ENCODE measurements at places on chromosomes 16 and 17.

DNA sequence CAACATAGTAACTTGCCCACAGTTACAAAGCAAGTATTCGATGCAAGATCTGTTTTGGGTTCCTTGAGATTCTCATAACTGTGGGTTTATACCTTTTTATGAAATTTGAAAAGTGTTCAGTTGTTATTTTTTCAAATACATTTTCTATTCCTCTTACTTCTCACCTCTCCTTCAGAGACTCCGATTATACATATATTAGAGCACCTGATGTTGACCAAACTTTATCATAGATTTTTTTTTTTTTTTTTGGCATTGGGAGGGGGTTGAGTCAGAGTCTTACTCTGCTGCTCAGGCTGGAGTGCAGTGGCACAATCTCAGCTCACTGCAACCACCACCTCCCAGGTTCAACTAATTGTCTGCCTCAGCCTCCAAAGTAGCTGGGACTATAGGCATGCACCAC is 51.3 kb upstream of the RBBP6 start:
- no peak for DNase-seq

DNA sequence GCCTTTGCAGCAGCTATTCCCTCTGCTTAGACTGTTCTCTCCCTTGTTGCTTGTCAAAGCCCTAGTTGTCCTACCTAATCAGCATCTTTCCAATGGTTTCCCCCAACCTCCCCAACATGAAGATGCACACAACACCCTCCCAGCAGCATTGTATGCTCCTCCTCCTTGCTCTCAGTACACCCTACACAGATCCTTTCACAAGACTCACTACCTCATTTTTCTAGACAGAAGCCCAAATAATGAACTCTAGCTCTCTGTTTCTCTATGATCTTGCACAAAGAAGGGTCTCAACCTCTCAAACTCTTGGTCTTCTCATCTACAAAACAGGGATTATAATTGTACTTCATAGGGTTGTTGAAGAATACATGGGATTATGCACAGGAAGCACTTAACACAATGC is 19.4 kb downstream of the PSME3IP1 start:
- no peak for DNase-seq

DNA sequence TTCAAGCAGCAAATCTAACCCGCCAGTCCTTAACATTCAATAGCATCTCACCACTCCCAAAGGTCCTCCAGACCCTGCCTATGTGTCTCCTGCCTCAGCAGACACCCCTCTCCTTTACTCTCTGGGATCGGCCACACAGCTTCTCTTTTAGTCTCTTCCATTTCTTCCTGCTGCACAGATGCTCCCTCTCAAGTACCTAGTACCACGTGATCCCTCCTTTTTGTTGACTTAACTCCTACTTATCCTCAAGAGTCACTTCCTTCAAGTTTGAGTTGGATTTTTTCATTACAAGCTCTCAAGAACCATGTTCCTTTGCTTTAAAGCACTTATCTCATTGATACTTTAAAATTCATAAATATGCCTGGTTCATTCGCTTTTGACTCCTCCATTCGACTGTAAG is 24.9 kb downstream of the AMFR start:
- no peak for DNase-seq

DNA sequence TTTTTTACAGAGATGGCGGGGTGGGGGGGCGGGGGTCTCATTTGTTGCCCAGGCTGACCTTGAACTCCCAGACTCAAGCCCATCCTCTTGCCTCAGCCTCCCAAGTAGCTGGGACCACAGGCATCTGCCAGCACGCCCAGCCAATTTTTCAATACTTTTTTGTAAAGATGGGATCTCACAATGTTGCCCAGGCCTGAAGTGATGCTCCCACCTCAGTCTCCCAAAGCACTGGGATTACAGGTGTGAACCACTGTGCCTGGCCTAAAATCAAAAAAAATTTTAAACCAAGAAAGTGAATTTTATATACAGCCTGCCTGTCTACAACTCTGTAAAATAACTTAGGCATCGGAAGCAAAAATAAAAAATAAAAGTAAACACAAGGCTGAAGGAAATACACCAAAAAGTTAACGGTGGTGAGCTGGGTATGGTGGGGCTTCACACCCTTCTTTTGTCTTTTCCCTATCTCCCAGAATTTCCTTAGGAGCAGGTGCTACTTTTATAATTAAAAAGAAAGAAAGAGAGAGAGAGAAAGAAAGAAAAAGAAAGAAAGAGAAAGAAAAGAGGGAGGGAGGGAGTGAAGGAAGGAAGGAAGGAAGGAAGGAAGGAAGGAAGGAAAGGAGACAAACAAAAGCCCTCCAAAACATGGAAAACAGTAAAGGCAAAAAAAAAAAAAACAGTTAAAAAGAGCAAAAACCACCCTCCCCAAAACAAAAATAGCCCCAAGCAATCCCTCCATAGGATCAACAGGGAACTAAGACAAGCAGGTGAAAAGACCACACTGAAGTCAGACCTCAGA is 51.4 kb downstream of the TBC1D16 start:
- DNase-seq, result no peak

DNA sequence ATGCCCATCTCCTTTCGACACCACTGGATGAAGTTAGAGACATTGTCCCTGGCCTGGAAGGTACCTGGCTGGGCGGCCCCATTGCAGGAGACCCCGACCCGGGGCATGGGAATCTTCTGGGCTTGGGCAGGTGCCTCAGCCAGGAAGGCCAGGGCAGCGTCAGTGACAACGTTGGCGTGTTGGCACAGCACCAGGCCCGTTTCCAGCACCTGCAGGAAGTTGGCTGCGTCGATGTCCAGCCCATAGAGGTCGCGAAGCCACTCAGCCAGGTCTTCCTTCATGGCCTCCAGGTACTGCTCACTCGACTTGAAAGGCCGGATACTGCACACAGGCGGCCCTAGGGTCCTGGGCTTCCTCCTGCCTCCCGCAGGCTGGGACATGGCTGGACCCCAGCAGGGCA is 568 bp downstream of the GAS2L2 start:
- no peak for DNase-seq

DNA sequence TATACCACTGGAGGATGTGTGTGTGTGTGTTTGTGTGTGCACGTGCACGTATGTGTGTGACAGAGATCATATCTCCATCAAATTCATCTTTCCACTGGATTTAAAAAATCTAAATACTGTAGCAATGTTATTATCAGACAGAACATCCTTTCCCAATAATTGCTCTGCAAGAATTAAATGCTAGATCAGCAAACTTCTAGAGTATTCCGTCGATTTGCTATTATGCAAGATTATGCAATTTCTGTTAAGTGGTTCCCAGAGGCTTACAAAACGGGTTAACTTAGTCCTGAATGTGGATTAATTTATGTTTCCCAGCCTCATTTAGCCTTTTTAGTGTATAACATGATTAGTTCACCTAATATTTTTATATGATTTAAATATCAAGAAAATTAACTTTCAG is 44.5 kb upstream of the CNTNAP4 start:
- no peak for DNase-seq

DNA sequence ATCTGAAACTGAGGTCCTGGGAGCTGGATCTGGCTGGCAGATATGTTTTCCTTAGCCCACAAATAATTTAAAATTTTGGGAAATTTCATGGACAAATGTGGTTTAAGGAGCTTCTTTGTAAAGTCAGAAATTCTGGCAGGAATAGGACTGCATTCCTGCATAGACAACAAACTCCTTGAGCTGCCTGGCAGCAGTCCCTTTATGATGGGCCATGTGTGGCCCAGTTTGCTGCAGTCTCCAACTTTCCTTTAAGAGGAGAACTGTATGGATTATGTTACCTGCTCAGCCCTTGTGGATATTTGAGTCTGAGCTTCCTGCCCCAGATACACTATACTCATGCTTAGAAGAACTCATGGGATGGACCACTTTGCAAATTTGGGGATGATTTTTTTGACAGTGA is 48.5 kb upstream of the HS3ST2 start:
- no peak for DNase-seq

- DNase-seq, result peak; percentile 73
These were observed 791 bp upstream of the SUPT4H1 start for GRCh38 chr17:58352596-58353388.

- DNase-seq, result no peak
These were observed 3.4 kb upstream of the ZNF423 start for GRCh38 chr16:49859125-49859811.

- no peak for DNase-seq
These were observed 3.0 kb downstream of the KRT31 start for GRCh38 chr17:41394254-41394996.

DNA sequence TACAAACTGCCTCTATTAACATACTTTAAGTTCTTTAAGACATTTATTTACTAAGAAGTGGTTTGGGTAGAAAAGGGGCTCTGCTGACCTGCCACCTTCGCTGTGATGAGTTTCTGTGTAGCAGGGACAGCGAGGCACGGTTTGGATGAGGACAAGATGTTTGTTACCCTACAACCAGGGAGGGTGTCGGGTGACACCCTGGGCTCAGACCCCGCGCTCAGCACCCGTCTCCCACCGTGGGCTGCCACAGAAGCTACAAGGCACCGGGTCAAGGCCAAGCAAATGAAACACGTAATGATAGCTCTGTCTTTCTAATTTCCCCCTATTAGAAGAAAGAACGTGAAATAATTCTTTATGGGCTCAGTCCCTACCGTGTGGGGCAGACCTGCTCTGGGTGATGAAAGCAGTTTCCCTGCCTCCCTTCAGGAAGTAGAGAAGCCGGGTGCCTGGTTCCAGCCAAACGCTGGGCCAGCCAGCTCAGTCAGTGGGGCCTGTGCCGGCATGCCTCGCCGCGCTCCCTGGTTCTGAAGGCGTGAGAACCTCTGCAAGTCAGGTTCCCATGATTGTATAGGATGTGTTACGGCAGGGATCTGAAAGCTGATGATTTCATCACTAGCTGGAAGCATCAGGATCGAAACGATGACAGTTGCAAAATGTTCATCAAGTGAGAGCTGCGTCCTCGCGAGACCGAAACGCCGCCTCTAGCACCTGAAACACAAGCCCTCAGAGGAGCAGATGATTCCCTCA is 3.9 kb downstream of the ZNF750 start:
- DNase-seq, result no peak

DNA sequence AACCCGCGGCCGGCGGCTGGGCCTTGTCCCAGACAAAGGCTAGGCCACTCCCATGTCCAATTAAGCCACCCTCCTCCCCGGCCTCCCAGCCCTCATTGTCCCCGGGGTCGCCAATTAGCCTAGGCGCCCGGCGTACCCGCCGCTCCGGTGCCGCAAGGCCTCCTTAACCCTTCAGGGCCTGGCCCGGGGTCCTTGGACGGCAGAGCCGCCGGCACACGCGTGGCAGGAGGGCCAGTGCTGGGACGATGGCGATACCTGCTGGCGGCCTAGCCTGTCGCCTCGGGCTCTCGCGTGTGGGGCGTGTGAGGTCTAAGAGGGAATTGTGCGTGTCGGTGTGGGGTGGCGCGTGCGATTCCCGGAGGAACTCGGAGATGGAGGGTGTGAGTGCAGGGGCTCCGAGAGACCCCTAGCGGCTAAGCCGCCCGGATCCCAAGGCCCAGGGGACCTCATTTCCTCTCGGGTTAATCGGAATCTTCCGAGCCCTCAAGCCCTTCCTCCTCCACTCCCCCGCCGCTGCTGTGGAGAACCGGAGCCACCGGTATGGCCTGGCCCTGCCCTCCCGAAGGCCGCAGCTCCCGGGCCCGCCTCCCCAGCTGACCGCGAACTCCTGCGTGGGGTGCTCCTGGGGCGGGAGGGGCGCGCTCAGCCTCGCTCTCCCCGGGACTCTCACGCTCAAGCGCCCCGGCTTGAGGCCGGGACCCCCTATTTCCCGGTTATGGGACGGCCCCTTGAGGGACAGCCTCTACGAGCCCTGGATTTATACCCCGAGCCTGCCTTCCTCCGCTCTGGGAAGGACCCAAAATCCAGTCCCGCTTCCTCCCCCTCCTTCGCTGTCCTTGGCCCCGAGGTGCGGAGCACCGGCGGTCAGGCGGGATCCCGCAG is 11.9 kb downstream of the TBX2 start:
- peak; percentile 8 for DNase-seq

GRCh38 chr16:57579361-57579665 is 36.9 kb downstream of the ADGRG5 start:
- no peak for DNase-seq

DNA sequence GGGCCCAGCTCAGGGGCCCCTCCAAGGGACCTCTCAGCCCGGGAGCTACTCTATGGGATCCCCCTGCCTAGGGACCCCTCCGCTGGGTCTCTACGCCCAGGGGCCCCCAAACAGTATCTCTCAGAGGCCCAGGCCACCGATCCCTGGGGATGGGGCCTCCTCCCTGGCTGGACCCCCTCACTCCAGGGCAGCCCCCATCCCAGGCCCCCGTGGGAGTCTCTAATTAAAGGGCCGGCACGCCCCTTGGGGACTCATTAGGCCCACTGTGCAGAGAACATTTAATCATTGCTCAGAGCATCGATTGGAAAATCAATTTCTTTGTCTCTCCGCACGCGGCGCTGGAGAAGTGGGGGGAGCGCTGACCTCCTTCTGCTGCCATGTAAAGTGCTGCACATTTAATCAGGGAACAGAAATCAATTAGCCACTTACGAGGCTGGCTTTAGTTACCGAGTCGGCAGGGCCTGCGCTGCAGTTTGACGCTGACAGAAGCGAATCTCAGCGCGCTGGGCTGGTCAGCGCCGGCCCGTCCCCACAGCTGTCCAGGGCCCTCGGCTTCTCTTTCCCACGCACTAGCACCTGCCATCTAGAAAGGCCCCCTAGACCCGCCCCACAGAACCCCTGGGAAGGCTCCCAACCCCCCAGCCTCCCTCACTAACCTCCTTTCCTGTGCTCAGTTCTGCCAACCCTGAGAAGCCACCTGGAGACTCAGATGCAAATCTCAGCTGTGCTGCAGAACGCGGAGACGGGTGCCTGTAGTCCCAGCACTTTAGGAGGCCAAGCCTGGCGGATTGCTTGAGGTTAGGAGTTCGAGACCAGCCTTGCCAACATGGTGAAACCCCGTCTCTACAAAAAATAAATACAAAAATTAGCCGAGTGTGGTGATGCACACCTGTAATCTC is 20.2 kb upstream of the C1QL1 start:
- no peak for DNase-seq

DNA sequence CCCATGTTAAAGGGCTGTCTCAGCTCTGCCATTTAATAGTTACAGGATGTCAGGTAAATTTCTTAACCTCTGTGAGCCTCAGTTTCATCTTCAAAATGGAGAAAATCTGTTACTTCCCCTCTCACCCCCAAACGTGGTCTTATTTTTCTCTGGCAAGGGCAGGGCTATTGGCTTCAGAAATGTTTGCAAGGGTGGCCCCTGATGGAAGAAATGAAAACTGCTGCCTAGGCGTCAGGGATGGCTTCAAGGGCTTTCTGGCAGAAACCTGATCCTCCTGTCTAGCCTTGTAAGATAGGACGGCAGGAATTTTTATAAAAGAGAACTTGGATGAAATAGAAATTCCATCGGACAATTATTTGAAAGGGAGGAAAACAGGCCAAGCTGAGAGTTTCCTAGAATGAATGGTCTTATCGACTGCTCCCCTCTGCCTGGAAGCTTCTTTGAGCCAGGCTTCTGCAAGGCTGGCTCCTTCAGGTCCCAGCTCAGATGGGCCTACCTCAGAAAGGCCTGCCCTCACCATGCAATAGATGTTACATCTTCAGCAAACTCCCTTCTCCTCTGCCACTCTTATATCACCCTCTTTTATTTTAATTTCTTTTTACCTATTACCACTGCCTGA is 43.0 kb upstream of the TANGO6 start:
- DNase-seq, result peak; percentile 16

GRCh38 chr16:29820271-29820701 is at the start of gene MVP:
MVP (plus strand) TSS chr16:29820462; CDS start chr16:29830550, 10,088 bp downstream.
- peak; percentile 37 for DNase-seq

GRCh38 chr17:44677136-44677535 is 12.4 kb downstream of the CCDC43 start:
- DNase-seq, result no peak

Data from CD14-positive monocyte (primary cell).